ENCODE measurements at places on chromosomes 12 and 14. TPM values are rescaled to one million over a fixed set of nuclear protein-coding genes. Genes with fewer than 3 reads are reported as not detected.

The PRPH gene
- 0.70 TPM for total RNA-seq

The ASB8 gene
- 21.5 TPM for total RNA-seq

DNA sequence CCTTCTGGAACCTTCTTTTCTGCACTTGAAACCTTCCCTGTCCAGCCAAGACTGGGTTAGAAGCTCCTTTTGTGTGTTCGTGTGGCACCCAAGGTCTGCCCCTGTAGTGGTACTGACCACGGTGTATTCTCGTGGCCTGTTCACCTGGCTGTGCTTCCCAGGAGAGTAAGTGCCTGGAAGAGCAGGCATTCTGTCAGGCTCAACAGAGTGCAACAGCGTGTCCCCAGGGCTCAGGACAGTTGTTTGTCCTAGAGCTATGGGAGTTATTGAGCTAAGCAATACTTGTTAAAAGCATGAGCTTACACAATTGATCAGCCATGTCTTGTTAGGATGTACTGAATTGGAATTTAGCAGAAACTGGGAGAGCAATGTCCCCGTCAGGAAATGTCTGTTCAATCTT lies 12.9 kb upstream of the SLC38A2 start:
- DNase-seq = no peak

The RFX4 gene
- total RNA-seq = 52.1 TPM

The REP15 gene
- total RNA-seq = 1.3 TPM

- DNase-seq = no peak
These were observed 31.8 kb upstream of the CLIP1 start for GRCh38 chr12:122454250-122454721.

DNA sequence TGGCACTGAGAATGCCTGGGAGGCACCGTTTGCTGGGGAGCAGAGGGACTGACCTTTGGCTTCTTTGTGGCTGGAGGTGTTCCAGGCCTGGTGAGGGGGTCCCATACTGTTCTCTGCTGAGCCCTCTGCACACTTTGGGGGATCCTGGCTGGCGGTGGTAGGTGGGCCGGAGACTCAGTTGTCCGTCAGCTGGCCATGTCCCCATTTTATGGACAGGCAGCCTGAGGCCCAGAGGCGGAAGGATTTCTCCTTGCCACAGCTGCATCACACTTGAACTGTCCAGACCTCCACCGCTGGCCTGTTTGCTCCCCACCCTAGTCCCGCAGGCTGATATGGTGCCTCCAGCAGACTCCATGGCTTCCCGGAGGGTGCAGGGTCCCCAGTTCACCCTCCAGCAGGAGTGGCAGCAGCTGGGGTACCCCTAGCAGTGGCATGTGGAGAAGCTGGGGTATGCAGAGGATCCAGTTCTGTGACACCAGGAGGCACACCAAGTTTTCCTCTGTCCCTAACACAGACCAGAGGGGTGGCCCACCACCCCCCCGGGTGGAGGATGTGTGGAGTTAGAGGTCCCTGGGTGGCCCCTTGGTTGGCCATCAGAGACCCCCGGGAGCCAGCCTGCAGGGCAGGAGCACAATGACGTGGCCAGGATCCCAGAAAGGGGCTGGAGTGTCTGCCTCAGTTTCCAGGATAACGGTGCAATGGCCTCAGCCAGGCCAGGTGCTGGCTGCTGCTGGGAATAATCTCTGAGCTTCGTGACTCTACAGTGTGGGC lies 14.8 kb downstream of the SLC25A29 start:
- no peak for DNase-seq

The GON7 gene
- total RNA-seq = 14.3 TPM

The OLR1 gene
- total RNA-seq = not detected

GRCh38 chr12:4353785-4354208 lies 25.7 kb downstream of the FGF23 start:
- no peak for DNase-seq

- peak; percentile 24 for DNase-seq
These were observed at the start of gene MTA1 for GRCh38 chr14:105419195-105420091. MTA1 (plus strand) TSS chr14:105419827; CDS start chr14:105420036, 209 bp downstream.

The FAM222A gene
- 12.5 TPM for total RNA-seq

DNA sequence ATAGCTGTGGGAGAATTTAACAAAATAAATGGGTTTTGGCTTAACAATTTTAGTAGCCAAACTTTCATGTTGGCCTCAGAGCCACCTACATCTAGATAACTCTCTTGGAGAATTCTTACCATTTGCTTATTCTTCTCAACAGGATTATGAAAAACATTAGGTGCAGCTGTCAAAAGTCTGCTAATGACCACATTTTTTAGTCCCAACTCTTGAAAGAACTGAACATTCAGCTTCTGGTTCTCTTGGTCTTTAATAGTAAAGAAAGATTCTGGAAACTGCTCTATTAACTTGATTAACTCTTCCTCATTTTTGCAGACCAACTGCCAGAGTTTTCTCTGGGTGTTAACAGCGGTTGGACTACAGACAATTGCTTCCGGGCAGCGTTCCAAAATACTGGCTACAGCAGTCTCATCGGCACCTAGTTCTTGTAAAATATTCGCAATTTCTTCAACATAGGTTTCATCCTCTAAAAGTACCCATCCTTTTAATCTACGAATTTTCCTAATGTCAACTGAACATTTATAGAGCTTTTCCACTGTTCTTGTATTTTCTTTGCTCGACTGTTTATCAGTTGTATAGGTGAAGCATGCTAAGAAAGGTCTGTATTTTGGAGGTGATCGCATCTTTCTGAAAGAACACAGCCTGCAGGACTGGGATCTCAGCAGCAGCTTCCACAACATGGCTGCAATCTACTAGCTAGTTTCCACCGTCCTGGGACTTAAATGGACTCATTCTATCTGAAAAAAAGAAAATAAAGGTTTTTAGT lies 8.7 kb downstream of the MTERF2 start:
- DNase-seq = no peak

- DNase-seq = no peak
These were observed 27.0 kb downstream of the TMCC3 start for GRCh38 chr12:94623161-94623920.

DNA sequence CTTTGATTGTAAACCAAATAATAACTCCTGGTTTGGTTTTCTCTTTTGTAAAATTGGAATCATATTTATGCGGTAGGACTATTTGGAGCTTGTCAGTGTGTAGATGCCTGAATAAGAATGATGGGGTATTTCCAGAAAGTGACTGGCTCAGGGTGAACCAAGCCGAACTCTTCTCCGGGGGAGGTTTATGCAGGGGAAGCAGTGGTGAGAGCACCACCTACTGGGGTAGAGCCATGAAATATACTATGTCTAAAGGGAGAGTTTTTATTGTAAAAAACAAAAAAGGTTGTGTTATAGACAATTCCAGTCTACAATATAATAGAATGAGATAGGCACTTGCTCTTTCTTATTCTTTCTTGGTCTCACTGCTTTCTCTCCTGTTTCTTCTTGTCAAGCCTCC lies 222.9 kb upstream of the SLC16A7 start:
- DNase-seq = no peak

The C12orf56 gene
- 0.51 TPM for total RNA-seq
